ENCODE measurements at places on chromosomes 2 and 18. TPM values are rescaled to one million over a fixed set of nuclear protein-coding genes. Genes with fewer than 3 reads are reported as not detected.

Gene IL1A
- 0.33 TPM for total RNA-seq

Gene DPY30
- total RNA-seq: 81.6 TPM

Gene IL1B
- 0.15 TPM for total RNA-seq

Gene EIF2AK2
- total RNA-seq: 32.1 TPM

Gene ACMSD
- not detected for total RNA-seq
